ENCODE measurements at places on chromosomes 7 and 10. TPM values are rescaled to one million over a fixed set of nuclear protein-coding genes. Genes with fewer than 3 reads are reported as not detected.

FAM3C gene
- 206 TPM for total RNA-seq

ASZ1 gene
- total RNA-seq = not detected

MYOZ1 gene
- total RNA-seq = not detected

TRPV6 gene
- 1.7 TPM for total RNA-seq

- DNase-seq = no peak
Observed at GRCh38 chr7:149714910-149715471, 58.4 kb downstream of the ZNF467 start.

DNA sequence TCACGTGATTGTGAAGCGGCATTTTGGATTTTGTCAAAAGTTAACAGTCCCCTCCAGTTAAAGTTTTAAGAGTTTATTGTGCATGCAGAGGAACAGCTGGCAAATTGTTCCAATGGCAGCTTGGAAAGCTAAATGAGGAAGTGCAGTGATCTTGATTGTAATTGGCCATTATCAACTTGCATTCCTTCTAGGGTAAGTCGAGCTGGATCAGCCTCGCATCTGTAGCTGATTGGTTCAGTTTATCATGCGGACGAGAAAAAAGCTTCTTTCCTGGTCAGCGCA lies 566 bp downstream of the ZNF789 start:
- no peak for DNase-seq

GRCh38 chr10:66941491-66941890 lies 15.7 kb downstream of the LRRTM3 start:
- DNase-seq = no peak

DNA sequence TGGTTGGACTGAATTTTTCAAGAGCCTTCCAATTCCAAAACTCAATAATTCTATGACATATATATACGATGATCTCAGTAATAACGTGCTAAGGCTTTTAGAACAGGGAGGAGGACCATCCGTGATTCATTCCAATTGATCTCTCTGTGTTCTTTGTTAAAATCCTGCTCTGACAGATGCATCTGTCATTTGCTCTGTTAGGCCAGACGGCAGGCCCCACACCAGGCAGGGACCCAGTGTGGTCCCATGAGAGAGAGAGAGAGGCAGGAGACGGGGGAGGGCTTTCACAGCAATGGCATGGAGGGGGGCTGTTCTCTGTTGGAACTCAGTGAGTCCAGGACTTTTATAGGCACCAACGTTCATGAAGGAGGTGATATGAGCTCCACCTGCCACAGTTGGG lies 160.0 kb upstream of the INSYN2A start:
- no peak for DNase-seq

- DNase-seq = no peak
Observed at GRCh38 chr10:118973744-118974143, 55.8 kb upstream of the NANOS1 start.

GRCh38 chr10:119131512-119132240 lies 27.8 kb downstream of the DENND10 start:
- DNase-seq = no peak

Data from Calu3 (cell line).